ENCODE measurements at places on chromosomes 4 and X.

- peak; percentile 37 for DNase-seq
These were observed at the start of gene GRID2 for GRCh38 chr4:92303621-92304027. Gene GRID2 (plus strand): TSS chr4:92303966.

DNA sequence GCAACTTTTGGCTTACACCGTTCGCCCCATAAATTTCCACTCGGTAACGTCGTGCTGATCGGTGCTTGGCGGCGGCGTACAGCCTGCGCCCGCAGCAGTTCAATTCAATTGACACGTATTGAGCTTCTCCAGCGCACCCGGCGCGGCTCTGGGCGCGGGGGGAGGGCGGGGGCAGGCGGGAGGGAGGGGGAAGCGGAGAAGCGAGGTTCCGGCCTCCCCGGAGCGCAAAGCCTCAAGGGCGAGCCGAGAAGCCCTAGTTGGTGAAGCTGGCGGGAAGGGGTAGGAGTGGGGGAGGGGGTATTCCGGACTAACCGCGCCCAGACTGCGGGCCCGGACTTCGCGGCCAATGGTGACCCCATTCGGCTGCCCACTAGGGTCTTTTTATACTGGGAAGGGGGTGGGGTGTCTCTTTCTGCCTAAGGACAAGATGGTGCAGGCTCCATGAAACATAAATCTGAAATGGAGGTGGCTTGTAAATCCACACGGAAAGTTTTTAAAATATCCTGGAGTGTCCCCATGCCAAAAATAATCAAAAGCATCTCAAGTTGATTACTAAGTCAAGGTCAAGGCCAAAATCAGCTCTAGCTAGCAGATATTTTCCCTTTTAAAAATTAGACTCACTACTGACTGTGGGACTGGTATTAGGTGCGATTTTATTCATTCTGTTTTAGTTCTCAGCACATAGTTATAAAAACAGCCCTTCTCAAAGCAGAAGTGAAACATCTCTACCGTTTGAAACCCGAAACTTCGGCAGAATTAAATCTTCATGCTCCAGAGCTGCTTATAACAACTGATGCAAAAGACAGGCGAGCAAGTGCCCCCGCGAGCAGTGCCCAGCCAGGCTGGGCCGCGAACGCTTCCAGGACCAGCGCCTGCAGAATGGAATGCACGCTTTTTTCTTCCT is 1.5 kb upstream of the BCOR start:
- no peak for DNase-seq

DNA sequence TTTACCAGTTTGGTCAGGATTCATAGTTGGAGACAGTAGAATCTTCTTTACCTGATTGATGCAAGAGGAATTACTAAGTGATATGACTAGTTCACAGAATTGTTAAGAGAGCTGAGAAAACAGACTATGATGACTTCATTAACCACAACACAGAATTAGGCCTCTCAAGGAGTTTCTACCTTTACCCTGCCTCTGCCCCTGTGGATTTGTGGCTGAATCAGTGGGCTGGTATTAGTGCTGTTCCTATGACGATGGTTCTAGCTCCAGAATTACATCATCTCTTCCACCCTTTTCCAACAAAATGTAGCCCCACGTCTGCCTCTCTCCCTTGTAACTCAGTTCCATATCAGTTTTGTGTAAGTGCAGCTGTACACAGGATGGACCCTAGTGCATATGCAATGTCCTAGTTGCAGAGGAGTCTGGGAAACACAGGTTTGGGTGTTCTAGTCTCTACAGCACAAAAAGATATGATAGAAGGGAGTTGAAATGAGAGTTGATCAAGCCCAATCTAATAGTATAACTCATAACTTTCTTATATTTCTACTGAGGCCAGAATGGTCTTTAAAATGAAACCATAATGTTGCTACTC is 99.3 kb downstream of the ANXA5 start:
- DNase-seq = peak; percentile 58

DNA sequence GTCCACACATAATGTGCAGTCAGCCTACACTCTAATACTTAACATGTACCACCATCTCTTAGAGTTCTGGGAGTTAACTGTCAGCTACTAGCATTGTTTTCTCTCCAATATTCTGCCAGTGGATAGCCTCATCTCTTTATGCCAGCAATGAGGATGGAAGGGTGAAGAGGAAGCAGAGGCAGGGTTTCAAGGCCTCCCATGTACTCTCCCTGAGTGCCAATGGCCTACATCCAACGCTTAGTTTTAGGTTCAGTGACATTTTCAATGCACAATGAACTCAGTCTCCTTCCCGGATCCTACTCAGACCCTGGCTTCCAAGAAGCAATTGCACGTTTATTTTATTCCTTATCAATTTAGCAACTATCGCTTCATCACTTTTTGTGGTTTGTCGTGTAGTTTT is 686.1 kb downstream of the DMD start:
- no peak for DNase-seq

DNA sequence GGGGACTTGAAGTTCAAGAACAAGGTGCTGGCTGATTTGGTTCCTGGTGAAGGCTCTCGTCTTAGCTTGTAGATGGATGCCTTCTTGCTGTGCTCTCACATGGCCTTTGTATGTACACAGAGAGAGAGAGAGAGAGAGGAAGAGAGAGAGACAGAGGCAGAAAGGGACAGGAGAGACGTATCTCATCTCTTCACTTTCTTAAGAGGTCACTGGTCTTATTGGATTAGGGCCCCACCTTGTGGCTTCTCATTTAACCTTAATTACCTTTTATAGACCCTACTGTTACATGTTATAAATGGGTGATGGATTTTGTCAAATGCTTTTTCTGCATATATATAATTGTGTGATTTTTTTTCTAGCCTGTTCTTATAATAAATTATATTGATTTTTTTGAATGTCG is 1444.2 kb downstream of the ADGRL3 start:
- peak; percentile 12 for DNase-seq

All from urothelium cell line (cell line).